HFF-Myc (cell line): ENCODE measurements at places on chromosomes 2 and 18.

DNA sequence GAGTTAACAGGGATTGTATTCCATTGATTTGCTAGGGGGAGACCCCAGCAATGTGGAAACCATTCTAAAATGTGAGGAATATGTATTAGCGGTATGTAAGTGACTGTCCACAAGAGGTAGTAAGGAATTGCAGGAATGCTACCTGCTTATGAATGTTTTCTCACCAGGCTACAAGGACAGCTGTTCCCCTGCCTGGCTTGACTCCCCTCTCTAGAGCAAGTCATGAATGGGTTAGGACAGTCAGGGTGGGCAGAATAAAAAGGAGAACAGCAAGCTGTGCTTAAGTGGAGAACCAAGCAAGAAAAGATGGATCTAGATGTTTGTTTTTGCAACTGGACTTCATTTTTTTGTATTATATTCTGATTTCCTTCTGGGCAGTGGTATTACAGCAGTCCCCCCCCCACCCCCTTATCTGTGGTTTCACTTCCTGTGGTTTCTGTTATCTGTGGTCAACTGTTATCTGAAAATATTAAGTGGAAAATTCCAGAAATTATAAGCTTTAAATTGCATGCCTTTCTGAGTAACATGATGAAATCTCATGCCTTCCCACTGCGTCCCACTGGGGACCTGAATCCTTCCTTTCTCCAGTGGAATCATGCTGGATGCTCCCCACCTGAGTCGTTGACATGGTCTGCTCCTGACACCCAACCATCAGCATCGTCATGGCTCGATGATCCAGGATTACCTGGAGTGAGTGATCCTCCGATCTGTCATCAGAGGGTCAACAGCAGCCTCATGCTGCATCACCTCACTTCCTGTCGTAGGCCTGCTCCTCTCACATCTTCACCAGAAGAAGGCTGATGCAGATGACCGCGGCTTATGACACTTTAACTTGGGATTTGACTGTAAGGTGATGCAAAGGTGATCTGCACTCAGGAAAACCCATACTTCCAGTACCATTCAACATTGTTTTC is 52.2 kb downstream of the VAPA start:
- DNase-seq = no peak

GRCh38 chr2:230441227-230441897 is 25.4 kb downstream of the SP100 start:
- DNase-seq = no peak

DNA sequence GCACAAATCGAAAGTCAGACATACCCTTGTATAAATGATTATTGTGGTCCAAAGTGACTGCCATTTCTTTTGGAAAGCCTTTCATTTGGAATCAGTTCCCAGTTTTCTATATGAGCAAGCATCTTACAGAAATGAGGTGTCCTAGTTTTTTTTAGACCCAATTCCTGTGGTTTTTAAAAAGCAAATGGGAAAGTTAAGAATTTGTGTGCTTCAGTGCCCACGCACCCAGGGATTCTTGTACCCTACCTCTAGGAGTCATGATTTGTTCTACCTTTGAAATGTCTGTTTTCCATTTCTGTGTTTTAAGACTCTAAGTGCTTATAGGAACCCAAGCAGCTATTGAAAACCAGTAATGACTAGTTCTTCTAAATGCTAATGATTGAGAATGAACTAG is 218.1 kb downstream of the CAMKMT start:
- DNase-seq = no peak

- DNase-seq = no peak
These were observed 7.9 kb upstream of the CFAP36 start for GRCh38 chr2:55511508-55512124.

DNA sequence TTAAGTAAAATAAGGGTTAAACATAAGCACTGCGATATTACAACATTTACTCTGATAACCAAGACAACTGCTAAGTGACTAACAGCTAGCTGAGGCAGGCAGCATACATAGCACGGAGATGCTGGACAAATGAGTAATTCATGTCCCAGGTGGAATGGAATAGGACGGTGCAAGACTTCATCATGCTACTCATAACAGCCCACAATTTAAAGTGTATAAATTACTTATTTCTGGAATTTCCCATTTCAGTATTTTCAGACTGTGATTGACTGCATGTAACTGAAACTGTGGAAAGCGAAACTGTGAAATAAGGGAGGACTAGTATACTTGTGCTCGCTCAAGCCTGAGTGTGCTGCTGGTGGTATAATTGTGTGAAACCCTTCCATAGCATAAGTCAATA is 12.9 kb downstream of the IER3IP1 start:
- no peak for DNase-seq

DNA sequence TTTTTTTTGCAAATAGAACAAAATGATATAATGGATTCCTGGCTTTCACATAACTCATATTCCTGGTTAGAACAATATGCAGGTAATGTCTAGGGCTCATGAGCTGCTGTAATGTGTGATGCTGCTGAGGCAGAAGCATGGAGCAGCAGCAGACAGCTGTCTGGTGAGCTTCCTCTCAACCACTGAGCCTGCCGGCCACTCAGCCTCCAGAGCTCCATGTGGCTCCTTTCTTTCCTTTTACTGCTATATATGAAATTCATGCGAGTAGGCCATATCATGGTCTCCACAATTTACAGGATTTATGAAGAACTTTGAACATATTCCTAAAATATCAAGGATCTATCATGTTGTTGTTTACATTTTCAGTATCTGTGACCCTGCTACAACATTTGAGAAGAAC is 120.9 kb downstream of the MEP1B start:
- DNase-seq = no peak

- no peak for DNase-seq
These were observed 72.0 kb downstream of the KCNG2 start for GRCh38 chr18:79869591-79870300.

GRCh38 chr18:75937306-75937705 is 509.8 kb upstream of the SMIM21 start:
- DNase-seq = no peak

DNA sequence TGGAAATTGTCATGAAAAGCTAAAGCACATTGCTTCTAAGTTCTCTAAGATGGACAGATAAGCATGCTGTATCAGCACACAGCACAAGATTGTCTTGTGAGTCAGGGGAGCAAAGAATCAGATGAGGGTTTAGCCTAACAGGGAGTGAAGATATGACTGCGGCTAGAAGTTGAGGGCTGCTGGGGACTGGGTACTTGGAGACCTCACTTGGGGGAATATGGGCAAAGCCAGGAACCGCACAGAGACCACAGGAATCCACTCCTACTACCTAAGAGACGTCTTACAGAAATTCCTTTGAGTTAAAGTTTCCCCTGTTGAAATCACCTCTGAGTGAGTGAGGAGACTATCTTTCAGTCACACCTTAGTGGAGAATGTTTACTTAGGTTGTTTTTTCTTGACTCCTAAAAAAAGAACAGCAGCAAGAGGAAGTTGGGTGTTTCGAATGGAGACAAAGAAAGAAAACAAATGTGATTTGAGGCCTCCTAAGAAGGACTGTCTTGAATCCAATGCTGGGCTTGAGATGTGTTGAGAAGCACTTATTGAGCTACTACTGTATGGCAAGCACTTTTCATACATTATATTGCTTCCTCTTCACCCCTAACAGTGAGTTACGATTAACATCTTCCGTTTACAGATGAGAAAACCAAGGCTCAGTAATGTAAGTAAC is 100.7 kb downstream of the ANKRD44 start:
- no peak for DNase-seq

DNA sequence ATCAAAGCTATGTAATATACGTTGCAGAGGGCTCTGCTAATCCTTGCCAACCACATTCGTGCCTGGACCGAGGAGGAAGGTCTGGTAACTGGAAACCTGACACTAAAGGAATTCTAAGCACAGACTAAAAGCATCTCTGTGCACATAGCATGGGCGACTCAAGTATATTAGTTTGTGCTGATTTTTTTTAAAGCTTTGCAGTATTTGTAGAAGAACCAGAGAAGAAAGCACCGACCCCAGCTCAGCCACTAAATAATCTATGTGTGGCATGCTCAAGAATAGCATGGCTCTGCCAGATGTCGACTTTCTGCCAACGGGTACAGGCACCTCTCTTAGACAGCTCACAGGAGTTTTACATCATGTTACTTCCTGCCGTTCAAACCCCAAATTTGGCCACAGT is 73.2 kb upstream of the NRP2 start:
- DNase-seq = peak; percentile 31

- DNase-seq = no peak
These were observed 45.8 kb downstream of the GALNT13 start for GRCh38 chr2:153917570-153917969.

DNA sequence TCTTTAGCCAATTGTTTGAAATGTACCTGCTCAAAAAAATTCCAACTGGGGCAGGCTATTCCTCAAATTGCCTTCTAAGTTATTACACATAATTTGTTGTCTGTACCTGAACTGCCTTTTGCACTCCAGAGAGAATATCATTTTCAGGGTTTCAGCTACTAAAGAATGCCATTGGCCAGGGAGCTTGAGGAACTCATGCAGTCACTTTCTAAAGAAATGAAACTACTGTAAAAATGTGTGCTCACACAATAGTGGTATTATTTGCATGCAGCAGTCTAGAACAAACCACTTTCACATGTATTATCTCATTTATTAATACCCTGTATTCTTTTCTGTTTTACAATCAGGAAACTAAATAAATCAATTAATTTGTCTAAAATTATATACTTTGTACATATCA is 152.2 kb downstream of the PID1 start:
- no peak for DNase-seq

DNA sequence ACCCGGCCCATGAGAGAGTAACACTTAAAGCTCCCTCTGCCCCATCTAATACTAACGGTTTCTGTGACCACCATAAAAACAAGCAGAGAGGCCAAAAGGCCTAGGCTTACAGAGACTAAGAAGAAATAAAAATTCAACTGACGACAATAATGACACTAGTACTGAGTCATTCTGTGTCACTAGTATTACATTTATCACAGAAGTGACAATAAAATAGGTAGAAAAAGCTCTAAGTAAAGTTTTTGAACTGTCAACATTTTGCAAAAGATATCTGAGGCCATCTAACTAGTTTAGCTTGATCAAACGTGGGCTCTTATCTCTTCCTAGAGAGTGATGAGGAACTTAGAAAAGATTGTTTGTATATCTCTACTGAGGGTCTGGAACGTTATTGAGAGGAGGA is 35.6 kb downstream of the AP1S3 start:
- DNase-seq = no peak

DNA sequence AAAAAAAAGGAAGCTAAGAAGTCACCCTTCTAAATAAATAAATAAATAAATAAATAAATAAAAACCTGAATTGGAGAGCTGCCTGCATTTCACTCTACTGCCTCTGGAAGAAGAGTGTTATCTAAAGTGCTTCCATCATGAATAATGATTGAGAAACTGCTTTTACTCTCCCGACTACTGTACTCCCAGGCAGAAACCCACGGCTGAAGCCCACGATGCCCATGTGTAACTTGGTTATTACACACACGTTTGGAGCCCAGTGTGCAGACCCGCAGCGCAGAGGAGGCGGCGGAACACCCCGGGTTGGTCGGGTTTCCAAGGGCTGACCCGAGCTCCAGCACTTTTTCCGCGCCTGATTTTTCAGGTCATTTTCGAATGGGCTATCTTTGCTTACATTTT is 697 bp upstream of the SPATS2L start:
- DNase-seq = no peak

- DNase-seq = no peak
These were observed 24.2 kb upstream of the C2orf42 start for GRCh38 chr2:70214953-70215549.

DNA sequence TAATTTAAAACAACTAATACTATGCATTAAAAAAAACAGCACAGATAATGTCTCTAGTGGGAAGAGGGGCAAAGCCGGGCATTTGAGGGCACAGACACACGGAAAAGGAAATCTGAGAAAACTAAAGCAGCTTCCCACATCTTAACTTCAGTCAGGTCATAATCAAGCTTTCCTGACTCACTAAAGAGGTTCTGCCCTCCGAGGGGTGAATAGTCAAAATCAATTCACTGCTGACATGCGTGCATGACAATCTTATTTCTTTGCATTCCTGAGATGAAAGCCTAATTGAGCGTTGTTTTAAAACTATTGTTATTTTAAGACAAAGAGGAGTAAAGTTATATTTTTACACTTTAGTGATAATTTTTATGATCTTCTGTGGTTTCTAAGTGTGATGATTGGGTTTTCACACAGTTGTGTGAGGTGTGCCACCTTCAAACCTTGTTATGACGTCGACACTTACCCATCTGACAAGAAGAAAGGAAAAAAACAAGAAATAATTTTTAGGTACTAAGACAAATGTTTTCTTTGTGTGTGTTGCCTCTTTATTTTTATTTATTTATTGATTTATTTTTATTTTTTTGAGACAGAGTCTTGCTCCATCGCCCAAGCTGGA is 90.9 kb downstream of the GATA6 start:
- DNase-seq = no peak

GRCh38 chr2:229417916-229418315 is 146.8 kb upstream of the PID1 start:
- DNase-seq = no peak

- DNase-seq = no peak
These were observed 29.2 kb downstream of the GPC1 start for GRCh38 chr2:240464514-240465241.

DNA sequence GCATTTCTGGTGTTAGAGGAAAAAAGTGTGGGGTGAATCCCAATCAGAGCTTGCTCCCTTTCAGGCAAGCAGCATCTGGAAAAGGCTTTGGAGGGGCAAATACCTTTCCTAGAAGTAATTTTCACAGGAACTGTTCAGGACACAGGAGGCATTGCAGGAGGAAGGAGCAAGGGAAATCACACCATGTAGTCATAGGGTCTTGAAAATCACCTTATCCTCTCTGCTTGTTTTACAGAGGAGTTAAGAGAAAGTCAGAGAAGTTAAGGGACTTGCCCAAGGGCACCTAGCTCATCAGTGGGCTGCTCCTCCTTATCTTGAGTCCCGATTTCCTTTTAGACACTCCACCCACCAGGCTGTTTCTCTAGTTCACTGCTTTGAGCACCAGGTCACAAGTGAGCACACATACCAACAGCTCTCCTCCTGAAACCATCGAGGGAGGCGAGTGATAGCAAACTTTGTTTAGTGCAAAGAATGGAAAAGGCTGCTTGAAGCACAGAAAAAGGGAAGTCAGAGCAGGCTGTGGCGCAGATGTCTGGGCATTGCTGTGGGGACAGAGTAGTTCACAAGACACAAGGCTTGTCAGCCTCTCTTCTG is 89.2 kb upstream of the CXCR4 start:
- no peak for DNase-seq

- DNase-seq = no peak
These were observed 128.5 kb upstream of the LGALSL start for GRCh38 chr2:64325477-64325851.

GRCh38 chr2:8877894-8878293 is 40.5 kb upstream of the KIDINS220 start:
- no peak for DNase-seq

GRCh38 chr2:135258193-135258592 is 206.1 kb downstream of the RAB3GAP1 start:
- DNase-seq = no peak

GRCh38 chr2:144509001-144509878 is 10.7 kb downstream of the ZEB2 start:
- DNase-seq = no peak

DNA sequence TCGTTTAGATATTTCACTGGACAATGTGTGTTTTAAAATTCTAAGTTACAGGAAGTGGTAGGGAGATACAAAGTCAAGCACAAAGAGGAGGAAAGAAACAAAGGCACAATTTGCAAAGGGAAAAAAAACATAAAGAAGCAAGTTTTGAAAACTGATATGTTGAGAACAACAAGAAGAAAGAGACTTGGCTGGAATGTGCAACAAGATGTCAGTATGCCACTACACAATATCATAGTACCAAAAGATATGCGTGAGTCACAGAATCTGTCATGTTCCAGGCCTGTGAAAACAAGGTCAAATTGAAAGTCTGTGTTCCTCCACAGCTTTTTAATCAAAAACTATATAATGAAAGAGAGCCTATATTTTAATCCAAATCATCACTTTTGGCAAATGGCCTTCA is 12.0 kb downstream of the EXOC6B start:
- no peak for DNase-seq
